ENCODE measurements at places on chromosomes 7 and 10.

DNA sequence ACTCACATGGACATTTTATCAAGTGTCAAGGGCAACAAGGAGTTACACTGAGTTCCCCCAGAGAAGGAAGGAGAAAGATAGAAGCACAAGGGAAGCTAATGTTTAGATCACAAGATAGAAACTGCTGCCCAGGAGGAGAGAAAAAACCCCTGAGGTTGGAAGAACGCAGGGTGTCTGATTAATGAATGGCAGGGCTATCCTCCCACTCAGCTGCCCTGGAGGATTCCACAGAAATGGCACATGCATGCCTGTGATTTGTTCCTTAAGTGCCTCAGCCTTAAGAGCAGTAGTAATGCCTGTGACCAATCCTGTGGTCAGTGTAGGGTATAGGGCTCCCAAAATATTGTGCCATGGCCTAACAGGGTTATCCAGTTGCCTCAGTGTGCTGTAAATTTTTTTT is 20.2 kb downstream of the DNAJB9 start:
- H3K27ac ChIP-seq, result no peak overlapping the region
- no peaks in the 10 kb centered on the region for H3K4me1 ChIP-seq
- no peak for DNase-seq
- peaks cover 9% of the 10 kb centered on the region for H3K27me3 ChIP-seq

DNA sequence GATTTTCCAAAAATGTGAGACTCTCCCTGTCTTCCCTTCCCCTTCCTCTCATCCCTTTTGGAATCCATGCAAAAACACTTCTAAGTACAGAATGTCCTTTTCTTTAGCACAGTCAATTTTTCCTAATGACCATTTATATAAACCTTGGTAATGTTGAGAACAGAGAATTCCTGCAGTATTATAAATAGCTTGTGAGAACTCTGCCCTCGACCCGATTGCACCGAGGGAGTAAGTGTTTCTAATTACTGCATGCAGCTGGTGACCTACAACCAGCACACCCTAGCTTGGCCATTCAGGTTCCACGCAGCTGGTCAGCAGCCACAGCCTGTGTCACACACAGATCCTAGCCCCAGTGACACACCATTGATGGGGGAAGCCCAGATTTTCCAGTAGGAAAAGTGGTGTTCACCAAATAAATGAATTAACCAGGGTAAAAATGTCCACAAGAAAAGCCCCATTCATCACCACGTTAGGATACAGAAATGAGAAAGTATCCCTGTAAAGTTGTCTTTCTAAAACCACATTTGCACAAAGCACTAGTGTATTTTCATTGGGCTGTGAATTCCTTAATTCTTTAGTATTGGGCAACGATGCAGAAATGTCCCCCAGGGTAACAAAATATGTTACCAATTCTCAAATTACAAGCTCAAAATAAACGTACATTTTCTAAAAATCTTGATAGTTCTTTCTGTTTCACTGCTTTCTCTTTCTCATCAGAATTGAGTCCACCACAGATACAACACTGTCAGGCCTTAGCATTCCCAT is 499.0 kb upstream of the KLF6 start:
- no peak for DNase-seq
- H3K36me3 ChIP-seq, result no peaks in the 10 kb centered on the region
- H3K27me3 ChIP-seq, result no peaks in the 10 kb centered on the region
- H3K4me1 ChIP-seq, result no peaks in the 10 kb centered on the region
- H3K4me3 ChIP-seq, result no peak overlapping the region

GRCh38 chr10:19532411-19532810 is 283.8 kb upstream of the PLXDC2 start:
- no peak overlapping the region for H3K4me3 ChIP-seq
- no peaks in the 10 kb centered on the region for H3K36me3 ChIP-seq
- no peak overlapping the region for H3K27ac ChIP-seq
- no peak for DNase-seq

GRCh38 chr7:41110186-41110585 is 592.7 kb downstream of the INHBA start:
- H3K27ac ChIP-seq, result no peak overlapping the region
- H3K27me3 ChIP-seq, result peaks cover 3% of the 10 kb centered on the region
- no peaks in the 10 kb centered on the region for H3K4me1 ChIP-seq

DNA sequence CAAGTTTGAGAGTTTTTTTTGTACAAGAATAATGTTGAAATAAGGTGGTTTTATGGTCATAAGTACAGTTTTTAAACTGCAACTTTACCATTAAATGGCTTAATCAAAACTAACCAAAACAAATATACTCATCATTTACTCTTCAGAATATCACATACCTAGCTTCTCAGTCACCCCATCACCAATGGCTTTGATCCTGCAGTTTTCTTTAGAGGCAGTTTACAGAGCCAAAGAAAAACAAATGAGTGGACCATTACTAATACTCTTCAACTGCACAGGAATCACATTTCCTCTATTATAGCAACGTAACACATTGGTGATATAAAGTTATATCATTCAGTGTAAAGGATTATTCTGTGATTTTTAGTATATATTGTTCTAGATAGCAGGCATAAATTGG is 576.1 kb upstream of the LRRTM3 start:
- H3K4me1 ChIP-seq, result no peaks in the 10 kb centered on the region
- DNase-seq, result no peak
- no peaks in the 10 kb centered on the region for H3K36me3 ChIP-seq

GRCh38 chr7:68629-69028 is 123.7 kb upstream of the FAM20C start:
- H3K4me1 ChIP-seq, result no peaks in the 10 kb centered on the region
- H3K27ac ChIP-seq, result no peak overlapping the region
- H3K27me3 ChIP-seq, result no peaks in the 10 kb centered on the region
- H3K4me3 ChIP-seq, result no peak overlapping the region
- H3K36me3 ChIP-seq, result no peaks in the 10 kb centered on the region

DNA sequence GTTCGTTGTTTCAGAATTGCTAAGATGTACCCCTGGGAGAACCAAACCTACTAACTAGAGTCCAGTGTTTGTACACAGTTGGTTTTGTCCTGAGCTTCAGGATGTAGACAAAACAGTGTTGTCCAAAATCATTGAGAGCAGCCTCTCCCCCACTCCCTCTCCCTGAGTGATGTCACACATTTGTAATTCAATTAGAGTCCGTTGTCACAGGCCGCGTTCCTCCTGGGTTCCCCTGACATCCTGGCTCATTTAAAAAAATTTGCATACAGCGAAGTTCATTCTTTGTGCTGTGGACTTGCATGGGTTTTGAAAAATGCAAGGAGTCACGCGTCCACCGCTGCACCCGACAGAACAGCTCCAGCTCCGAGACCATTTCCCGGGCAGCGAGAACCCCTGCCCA is 10.3 kb downstream of the GRIFIN start:
- no peak for DNase-seq
- H3K4me1 ChIP-seq, result peaks cover 6% of the 10 kb centered on the region
- no peak overlapping the region for H3K4me3 ChIP-seq
- H3K27me3 ChIP-seq, result peaks cover 10% of the 10 kb centered on the region
- no peaks in the 10 kb centered on the region for H3K36me3 ChIP-seq

DNA sequence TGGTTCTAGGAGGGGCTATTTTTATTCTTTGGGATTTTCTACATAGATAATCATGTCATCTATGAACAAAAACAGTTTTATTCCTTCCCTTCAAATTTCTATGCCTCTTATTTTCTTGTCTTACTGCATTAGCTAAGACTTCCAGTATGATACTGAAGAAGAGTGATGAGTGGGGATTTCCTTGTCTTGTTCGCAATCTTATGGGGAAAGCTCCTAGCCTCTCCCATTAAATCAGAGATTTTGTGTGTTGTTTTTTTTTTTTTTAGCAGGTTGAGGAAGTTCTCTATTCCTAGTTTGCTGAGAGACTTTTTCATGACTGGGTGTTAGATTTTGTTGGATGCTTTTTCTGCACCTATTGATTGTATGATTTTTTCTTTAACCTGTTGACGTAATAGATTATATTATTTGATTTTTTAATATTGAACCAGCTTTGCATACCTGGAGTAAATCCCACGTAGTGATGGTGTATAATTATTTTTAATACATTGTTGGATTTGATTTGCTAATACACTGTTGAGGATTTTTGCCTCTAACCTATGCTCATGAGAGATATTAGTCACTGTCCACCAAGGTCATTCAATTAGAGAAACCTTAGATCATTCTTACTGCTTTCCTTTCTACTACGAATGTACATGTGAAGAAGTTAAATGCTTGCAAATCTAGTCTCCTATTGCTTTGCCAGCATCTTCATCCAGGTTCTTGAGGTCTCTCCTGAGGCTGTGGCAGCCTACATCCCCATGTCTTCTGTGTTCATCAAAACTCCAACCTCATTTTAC is 6.5 kb downstream of the ATP5F1C start:
- peaks cover 15% of the 10 kb centered on the region for H3K36me3 ChIP-seq
- DNase-seq, result no peak
- H3K27me3 ChIP-seq, result no peaks in the 10 kb centered on the region
- peak overlapping the region; percentile 36 for H3K4me3 ChIP-seq

DNA sequence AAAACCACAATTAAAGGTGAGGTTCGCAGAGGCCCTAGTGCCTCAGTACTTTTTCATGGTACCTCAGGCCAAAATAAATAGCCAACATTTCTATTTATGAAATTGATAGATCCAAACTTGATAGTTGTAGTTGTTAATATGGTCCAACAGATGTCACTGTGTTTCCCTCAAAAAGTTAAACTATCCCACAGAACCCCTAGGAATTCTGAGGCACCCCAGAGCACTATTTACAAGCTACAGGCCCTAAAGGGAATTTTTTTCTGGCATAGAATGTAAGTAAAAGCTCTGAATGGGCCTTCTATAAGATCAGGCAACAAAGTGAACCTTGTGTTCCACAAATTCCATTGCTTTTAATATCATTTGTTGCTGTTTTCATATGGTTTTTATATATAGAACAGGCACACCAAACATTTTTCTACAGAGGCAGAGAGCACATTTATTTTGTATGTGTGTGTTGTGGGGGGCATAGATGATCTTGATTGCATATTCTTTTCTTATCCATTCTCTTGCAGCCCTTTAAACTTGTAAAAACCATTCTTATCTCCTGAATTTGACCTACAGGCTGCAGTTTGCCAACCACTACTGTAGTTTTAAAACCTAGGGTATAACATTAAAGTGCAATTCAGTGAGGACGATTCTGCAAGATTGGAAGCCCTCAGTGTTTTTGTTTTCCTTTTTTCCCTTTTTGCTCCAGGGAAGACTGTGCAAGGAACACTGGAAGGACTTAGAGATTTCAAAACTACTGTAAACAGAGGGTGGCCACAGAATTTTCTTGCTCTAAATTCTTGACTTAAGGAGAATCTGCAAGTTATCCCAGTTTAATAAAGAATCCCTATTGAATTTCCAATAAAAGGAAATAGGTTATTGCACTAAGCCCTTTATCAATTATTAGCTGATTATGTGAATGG is 3.5 kb upstream of the ARL4A start:
- peaks cover 19% of the 10 kb centered on the region for H3K4me1 ChIP-seq
- H3K4me3 ChIP-seq, result no peak overlapping the region
- DNase-seq, result no peak
- H3K36me3 ChIP-seq, result no peaks in the 10 kb centered on the region

DNA sequence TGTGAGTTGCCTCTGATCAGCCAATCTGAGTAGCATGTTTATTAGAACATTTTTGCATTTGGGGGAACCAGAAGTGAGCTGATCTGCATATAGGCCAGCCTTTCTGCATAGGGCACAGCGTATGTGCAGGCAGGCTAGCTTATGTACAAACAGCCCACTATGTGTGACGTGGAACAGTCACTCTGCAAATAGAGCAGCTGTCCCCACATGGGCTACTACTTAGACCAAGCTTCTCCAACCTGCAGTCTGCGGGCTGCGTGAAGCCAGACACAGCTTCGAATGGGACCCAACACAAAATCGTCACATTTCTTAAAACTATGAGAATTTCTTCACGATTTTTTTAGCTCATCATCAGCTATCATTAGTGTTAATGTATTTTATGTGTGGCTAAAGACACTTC is 134.1 kb upstream of the FAM20C start:
- no peaks in the 10 kb centered on the region for H3K36me3 ChIP-seq
- no peaks in the 10 kb centered on the region for H3K27me3 ChIP-seq
- H3K27ac ChIP-seq, result no peak overlapping the region
- H3K4me1 ChIP-seq, result no peaks in the 10 kb centered on the region
- H3K4me3 ChIP-seq, result no peak overlapping the region

DNA sequence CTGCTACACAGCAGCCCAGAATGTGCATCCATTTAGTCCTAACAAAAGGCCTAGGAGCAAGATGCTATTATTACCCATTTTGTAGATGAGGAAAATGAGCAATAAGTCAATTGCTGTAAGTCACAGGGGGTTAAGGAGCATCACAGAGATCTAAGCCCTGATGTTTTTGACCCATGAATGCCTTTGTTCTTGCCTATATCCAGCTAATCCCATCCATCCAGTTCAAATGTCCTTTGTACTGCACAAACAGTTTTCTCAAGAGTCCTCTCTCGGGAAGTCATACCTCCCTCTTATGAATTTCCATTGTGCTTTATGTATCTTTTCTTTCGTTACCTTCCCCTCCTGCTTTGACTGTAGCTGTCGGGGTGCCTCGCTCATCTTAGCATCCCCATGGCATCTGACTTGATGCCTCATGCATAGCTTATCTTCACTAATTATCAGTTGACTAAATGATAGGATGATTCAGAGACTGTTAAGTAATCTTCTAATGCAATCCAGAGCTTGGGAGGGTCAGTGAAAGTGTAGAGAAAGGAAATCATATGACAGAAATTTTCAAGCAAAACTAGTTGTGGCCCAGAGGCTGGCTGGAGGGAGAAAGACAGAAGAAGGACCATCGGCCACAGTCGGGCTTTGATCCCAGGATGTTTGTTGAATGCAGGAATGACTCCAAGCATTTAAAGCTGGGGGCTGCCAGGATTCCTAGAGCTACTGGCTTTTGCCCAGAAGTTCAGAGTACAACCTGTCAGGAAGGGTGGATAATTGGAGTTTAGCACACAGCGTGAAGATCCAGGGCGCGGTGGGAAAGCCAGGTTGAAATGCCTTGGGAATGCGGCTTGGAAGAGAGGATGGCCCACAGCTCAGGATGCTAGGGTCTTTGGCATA is 23.5 kb downstream of the BLVRA start:
- no peak overlapping the region for H3K27ac ChIP-seq
- H3K36me3 ChIP-seq, result peaks cover 5% of the 10 kb centered on the region
- no peak overlapping the region for H3K4me3 ChIP-seq
- no peak for DNase-seq
- H3K27me3 ChIP-seq, result no peaks in the 10 kb centered on the region
- peaks cover 2% of the 10 kb centered on the region for H3K4me1 ChIP-seq

DNA sequence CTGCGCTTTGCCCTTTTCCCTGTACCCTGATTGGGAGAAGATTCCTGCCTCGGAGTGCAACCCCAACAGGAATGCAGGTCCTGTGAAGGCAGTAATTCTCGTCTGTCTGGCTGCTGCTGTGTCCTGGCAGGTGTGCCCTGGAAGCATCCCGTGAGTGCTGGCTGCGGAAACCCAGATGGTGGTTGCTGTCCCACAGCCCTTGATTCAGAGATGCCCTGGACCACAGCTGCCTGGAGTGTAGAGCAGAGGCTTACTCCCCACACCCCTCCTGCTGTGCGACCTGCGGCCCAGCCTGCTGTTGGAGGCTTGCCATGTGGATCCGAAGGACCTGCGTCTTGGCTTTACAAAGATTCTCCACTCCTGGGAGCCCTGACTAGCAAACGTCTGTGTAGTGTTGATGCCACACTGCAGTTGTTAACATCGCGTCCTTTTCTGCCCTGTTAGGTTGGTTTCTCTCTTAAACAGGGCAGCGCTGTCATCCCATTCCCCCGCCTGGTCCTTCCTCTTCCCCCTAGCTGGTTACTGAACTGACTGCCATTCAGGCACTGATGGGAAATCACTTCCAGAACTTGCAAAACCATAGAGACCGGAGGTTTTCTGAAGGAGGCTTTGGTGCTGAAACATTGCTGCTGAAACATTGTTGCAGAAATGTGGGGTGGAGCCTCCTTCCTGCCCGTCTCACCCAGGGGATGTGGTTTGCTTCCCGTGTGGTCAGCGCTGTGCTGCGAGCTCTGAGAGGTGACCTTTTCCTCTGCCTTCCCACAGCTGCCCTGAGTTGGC is 53.3 kb downstream of the DNAJB6 start:
- peak overlapping the region; percentile 44 for H3K4me3 ChIP-seq
- peaks cover 44% of the 10 kb centered on the region for H3K36me3 ChIP-seq
- H3K27ac ChIP-seq, result peak overlapping the region; percentile 81
- no peaks in the 10 kb centered on the region for H3K27me3 ChIP-seq

Measured in naive thymus-derived CD8-positive, alpha-beta T cell (primary cell).